ENCODE measurements at places on chromosomes 5 and 9. TPM values are rescaled to one million over a fixed set of nuclear protein-coding genes. Genes with fewer than 3 reads are reported as not detected.

The GNA14 gene
- not detected for total RNA-seq

The SPATA31E1 gene
- total RNA-seq, result not detected

The CLTB gene
- 451 TPM for total RNA-seq

The C9 gene
- not detected for total RNA-seq

DNA sequence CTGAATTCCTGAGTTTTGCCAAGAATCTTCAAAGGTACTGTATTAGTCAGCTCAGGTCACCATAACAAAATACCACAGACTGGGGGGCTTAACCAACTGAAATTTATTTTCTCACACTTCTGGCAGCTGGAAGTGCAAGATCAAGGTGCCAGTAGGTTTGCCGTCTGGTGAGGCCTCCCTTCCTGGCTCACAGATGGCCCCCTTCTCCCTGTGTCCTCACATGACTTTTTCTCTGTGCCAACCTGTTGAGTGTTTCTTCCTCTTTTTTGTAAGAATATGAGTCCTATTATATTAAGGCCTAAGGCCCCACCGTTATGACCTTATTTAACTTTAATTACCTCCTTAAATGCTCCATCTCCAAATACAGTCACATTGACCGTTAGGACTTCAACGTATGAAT is 156.1 kb upstream of the KIF2A start:
- no peak for DNase-seq

DNA sequence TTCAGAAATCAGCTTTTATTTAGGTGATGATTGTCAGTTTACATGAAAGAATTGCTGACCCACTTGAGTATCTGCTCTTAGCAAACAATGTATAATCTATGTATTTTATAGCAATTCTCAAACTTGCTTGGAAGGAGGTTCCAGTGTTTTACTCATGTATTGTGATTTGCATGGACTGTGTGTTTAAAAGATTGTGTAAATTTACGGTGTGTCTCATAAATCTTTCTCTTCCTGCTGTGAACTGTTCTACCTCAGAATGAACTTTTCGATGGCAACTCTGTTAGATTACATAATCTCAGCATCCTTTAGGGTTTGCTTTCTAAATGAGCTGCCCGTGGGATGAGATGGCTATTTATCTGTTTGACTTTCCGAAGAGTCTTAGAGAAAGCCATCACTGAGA is 122.5 kb downstream of the MEF2C start:
- DNase-seq, result no peak

- no peak for DNase-seq
Measured at GRCh38 chr9:88953381-88954029, 37.8 kb upstream of the S1PR3 start.

- DNase-seq, result no peak
Measured at GRCh38 chr9:76610011-76610352, 151.0 kb downstream of the GCNT1 start.

DNA sequence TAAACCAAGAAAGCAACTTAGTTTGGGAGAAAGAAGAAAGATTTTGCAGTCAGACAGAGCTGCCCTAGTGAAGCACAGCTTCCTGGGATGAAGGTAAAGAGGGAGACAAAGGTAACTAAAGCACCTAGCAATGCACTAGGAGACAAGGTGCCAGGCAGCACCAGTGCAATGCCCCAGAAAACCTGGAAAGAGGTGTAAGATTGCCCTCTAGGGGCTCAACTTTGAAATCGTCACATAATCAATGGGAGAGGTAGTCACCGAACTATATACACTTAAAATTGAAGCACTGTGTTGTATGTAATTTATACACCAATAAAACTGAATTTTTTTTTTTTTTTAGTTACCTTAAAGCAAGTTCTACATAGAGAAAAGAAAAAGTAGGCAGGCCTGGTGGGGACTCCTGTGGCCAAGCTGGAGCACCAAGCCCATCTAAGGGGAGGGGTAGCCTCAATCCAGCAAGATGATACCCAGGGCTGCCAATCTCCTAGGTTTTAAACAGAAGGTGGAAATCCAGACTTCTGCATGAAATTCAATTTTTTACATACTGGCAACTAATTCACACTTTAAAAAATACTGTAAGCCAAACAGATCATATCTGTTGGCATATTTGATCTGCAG is 48.2 kb downstream of the CDK5RAP2 start:
- DNase-seq, result peak; percentile 26

GRCh38 chr9:85522459-85523092 is 219.2 kb downstream of the AGTPBP1 start:
- DNase-seq, result peak; percentile 43

DNA sequence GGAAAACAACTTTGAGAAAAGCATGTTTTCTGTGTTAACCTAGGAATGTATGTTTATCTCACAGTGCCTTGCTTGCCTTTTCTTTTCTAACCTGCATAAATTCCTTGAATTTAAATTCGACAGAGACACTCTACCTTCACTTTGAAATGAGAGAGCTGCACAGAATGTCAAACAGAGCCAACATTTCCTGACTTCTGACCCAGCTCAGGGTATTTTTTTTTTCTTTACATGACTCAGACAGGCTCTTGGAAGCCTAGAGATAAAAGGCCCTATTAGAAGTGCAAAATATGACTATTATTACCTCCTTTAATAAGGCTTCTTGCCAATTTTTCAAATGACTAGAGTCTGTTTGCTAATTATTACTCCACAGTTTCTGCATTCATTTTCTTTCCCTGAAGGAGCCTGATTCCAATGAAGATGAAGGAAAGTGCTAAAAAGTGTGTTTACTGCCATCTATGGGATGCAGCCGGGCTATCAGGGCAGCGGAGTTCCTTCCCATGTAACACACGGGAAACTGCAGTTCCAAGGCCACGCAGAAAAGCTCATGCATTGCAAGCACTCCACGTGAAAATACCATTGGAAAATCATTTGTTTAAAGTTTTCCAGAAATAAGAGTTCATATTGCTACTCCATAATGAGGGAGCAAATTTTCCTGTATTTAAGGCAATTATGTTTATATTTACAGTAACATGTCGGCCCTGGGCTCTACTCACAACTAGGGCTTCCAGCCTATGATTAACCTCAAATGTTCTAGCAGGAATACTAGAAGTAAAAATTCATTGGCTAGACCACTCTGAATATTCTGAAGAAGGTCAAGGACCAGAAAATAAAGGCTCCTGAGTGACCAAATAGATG is 485.6 kb downstream of the ZSWIM6 start:
- DNase-seq, result no peak

GRCh38 chr5:39502704-39503103 is 77.9 kb upstream of the DAB2 start:
- DNase-seq, result no peak

- no peak for DNase-seq
Measured at GRCh38 chr5:124373883-124374282, 372.6 kb downstream of the ZNF608 start.
